ENCODE measurements at places on chromosomes 2 and 18. TPM values are rescaled to one million over a fixed set of nuclear protein-coding genes. Genes with fewer than 3 reads are reported as not detected.

CNDP1 gene
- total RNA-seq, result not detected

PRPF40A gene
- total RNA-seq, result 156 TPM

DNA sequence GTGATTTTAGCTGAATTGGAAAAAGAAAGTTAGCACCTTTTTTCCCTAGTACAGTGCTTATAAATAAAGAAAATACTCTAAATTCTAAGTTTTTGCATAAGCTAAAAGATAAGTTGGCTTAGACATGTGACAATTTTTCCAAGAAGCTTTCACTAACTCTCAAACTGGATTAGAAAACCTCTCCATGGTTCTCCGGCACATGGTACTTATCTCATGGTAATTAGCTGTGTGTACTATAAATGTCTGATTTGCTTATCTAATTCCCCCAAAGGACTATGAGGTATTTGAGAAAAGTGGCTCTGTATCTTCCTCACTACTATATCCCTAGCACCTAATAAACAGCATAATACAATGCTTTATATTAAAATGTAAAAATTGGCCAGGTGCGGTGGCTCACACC lies 71.1 kb downstream of the ROCK1 start:
- DNase-seq, result no peak

GRCh38 chr18:76358774-76359173 lies 136.3 kb downstream of the ZNF516 start:
- DNase-seq, result no peak

- DNase-seq, result peak; percentile 77
These were observed 26.3 kb downstream of the DHRS9 start for GRCh38 chr2:169095621-169096105.

GRCh38 chr2:23241121-23241520 lies 143.9 kb upstream of the KLHL29 start:
- DNase-seq, result no peak

DNA sequence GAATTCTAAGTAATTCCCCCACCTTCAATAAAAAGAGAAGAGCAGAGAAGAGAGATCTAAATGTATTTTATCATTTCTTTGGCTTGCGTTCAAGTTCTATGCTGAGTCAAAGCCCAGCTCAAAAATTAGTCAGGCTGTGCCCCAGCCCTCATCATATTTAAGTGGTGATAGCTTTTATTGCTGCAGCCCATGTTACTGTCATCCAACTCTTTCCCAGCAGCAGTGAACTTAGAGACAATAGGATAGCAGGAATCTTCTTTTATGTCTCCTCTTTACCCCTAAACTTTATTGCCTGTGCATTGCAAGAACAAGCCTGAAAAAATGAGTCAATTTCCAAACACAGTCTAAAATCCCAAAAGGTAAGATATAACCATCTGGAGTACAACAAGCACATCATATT lies 1599.3 kb upstream of the PIK3C3 start:
- DNase-seq, result no peak

DNA sequence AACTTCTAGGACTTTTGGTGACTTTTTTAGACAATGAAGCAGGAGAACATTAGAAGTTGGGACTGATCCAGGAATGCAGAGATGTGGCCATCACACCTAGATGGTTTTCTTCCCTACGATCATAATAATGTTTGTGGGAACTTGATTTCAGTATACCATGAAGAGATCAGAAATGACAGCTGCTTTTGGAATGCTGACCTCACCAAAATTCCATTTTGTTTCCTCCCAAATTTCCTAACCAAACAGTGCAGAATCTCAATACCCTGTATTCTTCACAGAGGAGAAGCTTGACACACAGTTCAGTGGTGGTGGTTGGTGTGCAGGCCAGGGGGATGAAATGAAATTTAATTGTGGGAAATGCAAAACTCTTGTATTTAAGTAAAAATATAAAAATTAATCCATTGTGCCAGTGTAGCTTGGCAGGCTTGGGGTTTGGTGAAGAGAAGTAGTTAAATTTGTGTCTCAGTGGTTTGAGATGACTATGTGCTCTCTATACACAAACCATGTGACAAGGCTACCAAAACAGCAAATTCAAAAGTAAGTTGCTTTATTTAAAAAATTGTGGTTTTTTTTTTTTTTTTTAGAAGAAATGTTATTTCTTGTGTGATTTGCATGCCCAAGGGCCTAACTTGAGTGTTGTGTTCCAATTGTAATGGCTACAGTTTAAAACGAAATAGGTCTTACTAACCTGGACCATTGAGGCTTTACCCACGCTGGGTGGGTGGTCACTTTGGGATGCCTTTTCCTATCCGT lies 252.4 kb downstream of the LPIN1 start:
- no peak for DNase-seq

DNA sequence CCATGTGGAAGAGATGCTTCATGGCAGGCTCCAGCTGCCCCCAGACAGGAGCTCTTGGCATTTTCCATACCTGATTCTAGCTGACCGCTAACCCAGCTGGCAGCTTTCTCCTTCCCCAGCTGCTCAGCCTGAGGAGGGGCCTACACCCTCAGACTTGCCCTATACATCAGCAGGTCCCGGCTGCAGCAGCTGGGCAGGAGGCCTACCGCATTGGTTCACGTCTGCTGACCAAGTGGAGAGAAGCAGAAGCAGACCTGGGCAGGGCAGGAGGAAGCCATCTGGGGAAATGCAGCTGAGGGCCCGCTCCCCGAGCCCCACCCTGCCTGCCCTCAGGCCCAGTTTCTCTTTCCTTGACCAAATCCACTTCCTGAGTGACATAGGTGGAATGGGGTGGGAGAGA lies 50.7 kb downstream of the LBH start:
- no peak for DNase-seq

- DNase-seq, result no peak
These were observed 1068.2 kb upstream of the ACVR2A start for GRCh38 chr2:146776596-146776995.

DNA sequence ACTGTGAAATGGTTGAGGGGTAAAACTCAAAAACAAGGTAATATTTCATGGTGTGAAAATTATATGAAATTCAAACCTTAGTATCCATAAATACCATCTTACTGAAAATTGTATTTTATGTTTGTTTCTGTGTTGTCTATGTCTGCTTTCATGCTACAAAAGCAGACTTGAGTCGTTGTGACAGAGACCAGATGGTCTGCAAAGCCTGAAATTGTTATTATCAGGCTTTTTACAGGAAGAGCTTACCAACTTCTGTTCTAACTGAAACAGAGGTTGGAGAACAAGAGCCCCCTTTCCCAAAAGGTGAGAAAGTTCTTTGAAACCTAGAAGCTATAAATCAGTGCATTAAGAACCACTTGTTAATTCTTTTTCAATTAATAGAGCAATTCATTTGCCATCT lies 110.0 kb downstream of the COL4A4 start:
- DNase-seq, result no peak

Data from SJSA1 (cell line).